Non-pigmented ciliary epithelial cell (primary cell): ENCODE measurements at places on chromosomes 5 and 9.

GRCh38 chr9:95506678-95507463 lies 9.9 kb downstream of the PTCH1 start:
- DNase-seq, result no peak

DNA sequence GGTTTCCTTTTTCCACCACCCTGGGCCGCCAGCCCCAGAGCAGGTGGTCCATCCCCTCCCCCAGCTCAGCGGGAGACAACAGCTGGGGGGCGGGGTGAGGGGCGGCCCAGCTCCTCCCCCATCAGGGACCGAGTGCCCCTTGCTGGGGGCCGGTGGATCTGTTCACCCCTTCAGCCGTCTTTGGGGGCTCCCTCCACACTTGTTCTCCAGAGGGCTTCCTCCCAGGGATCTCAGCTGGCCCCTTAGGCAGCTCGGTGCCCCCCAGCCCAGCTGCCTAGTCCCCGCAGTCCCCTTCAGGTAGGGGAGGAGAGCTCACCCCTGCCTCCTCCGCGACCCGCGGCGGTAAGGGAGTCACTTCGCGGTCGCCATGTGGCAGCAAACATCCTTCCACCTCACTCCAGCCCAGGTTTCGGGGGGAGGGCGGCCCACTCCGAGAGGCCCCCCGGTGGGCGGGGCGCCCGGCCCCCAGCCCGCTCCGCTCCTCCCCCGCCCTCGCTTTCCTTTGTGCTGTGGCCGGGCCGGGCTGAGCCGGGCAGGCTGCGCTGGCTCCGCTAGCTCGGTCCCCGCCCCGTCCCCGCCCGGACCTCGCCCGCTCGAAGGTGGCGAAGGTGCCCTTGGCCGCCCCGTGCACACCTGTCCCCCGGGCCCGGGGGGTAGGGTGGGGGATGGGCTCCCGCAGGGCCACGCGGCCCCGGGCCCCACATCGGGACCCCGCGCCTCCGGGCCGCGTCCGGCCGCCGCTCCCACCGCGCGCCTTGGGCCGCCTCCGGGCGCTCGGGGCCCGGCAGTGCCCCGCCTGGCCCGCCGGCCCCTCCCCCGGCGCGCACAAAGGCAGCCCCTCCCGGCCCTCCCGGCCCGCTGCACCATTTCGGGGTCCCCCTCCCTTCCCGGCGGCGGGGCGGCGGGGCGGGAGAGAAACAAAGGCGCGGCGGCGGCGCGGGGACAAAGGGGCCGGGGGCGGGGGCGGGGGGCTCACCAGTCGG lies 683 bp downstream of the DBN1 start:
- no peak for DNase-seq

DNA sequence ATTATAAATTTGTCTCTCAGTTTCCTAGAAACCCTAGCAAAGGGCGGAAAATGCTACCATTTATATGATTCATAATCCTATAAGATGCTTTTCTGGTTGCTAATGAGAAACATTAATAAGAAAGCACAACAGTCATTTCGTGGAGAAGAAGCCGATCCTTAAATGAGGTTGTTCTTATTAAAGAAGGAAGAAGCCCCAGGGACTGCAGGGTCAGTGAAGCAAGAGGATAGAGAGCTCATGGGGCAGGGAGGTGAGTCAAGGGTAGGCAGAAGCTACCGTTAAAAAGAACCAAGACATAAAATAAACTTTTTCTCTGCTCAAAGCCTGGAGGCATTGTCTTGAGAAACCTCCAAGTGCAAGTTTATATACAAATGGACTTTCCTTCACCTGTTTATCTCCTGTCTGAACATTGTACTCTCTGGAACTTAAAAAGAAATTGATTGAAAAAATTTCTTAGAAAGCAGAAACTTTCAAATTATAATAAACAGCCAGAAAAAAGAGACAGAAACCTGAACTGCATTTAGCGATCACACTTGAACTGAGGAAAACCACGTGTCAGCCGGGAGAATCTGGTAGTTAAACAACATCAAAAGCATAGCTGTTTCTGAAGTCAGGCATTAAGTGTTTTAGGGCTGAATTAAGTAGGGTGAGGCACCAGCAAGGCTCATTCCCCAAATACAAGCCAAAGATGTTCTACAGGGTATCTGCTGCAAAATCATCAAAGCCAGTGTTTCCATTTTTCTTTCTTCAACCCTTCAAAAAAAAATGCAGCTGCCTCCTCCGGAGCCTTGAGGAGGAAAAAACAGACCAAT lies 21.9 kb downstream of the HTR4 start:
- DNase-seq, result no peak

- DNase-seq, result no peak
These were observed 60.2 kb upstream of the TRIO start for GRCh38 chr5:14082973-14083372.

GRCh38 chr5:139669662-139670368 lies 21.7 kb downstream of the CXXC5 start:
- no peak for DNase-seq

GRCh38 chr9:134089972-134090371 lies 22.1 kb upstream of the BRD3 start:
- DNase-seq, result no peak

DNA sequence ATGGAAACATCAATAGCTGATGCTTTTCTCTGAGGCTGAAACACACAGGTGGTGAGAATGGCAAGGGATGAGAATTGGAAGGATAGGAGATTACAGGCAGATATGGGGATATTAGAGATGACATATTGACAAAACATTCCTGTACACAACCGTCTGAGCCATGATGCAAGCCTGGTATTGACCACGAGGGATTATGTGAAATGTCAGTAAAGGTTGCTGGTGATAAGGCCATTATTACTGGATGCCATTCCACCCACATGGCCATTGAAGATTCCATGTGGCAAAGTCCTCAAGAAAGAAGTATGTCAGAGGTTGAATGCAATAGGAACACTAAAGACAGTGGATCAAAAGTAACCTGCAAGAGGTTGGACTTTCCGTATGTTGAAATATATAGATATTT lies 15.7 kb downstream of the GRAMD2B start:
- DNase-seq, result no peak

DNA sequence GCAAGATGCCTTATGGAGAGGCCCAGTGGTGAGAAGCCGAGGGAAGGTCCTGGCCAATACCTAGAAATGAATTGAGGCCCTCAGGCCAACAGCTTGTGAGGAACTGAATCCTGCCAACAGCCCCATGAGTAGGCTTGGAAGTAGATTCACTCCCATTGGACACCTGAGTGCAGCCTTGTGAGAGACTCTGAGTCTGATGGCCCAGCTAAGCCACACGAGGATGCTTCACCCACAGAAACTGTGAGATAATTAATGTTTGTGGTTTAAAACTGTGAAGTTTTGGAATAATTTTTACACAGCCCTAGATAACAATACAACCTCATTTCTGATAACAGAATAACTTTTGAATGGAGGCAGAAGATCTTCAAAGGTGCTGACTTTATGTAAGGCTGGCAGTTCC lies 65.9 kb upstream of the DAP start:
- DNase-seq, result no peak

- no peak for DNase-seq
These were observed 21.0 kb downstream of the LARP1 start for GRCh38 chr5:154776167-154776566.

GRCh38 chr5:76326577-76327302 lies 76.3 kb upstream of the IQGAP2 start:
- no peak for DNase-seq

DNA sequence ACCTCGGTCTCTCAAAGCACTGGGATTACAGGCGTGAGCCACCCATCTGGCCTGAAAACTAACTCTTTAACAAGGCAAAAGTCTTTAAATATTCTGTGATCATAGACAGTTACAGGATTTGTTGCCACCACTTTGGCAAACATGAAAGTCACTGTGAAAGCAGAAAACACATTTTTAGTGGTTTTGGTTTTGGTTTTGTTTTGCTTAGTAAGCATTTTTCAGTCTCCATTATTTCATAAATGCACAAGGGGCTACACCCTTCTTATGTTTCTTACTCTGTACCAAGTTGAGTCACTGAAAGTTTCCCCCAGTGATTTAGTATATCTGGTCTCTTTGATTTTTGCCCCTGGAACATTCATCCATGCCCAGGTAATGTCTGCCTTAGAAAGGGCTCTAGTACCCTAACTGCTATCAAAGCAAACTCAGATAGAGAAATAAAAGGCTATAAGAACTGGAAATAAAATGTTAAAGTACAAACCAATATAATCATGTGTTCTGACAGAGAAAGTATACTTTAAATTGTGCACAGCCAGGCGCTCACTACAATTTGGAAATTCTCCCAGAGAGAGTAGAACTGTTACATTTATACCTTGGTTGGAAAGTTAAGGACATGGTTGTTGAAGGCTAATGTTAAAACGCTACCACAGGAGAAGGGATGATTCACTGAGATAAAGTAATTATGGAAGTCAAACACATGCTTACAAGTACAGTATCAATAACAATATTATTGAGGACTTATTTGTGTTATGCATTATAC lies 1022.5 kb upstream of the DMAC1 start:
- no peak for DNase-seq

DNA sequence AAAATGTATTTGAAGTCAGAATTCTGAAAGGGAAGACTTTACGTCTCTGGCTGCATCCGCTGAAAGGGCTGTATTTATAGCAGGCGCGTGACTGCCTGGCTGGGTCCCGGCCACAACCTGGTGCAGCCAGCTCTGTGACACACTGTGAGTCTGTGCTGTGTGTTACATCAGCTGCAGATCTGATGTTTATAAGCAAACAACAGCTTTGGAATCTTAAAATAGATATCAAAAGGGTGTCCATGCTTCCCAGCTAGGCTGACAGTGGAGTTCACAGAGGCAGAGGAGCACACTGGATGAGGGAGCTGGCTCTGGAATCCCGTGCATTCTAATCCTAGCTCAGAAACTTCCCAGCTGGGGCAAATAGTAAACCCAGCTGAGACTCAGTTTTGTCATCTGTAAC lies 433.4 kb upstream of the BRINP1 start:
- DNase-seq, result no peak

- DNase-seq, result no peak
These were observed 66.9 kb downstream of the PSMB7 start for GRCh38 chr9:124348363-124348762.

DNA sequence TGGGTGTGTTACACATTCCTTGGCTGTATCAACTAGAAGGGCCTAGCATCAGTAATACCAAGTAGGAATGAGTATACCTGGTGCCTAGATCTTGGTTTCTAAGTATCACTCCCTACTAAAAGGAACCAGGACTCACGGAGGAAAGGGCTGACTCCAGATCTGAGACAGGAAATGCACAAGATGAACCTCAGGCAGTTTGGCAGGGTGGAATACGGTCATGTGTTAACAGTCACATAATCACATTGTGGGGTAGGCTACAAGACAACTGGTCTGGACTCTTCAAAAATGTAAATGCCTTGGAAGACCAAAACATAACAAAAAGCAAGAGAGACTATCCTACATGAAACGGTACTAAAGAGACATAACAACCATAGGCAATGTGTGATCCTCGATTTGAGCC lies 158.8 kb downstream of the CRB2 start:
- no peak for DNase-seq

DNA sequence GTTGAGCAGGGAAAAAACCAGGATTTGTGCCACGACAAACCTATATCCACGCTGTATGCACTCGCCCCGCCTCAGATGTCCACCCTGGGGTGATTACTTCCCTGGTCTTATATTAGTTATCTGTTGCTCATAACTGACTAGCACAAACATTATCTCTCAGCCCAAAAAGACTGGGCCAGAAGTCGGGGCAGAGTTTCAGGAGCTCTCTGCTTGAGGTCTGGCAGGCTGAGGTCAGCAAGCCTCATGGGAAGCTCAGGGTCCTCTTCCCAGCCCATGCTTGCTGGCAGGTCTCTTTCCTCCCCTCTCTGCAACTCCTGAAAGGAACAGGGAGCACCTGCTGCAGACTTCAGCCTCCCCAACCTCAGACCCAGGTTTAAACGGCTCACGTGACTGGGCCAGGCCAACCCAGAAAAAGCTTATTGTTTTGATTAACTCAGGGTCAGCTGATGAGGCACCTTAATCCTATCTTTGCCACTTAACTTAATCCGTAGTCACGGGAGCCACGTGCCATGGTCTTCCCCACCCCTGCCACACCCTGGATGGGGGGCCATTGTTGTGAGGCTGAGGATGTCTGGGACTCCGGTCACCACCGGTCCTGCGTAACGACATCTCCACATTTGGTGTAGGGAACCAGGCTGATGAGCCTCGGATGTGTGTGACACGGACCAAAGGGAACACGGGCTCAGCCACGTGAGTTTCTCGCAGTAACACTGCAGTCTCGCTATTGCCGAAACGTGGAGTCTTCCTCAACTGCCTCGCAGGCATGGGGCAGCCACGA lies 123.7 kb upstream of the IRX4 start:
- no peak for DNase-seq

GRCh38 chr9:92359394-92359995 lies 33.7 kb downstream of the CENPP start:
- no peak for DNase-seq

GRCh38 chr5:135399794-135400542 lies 937 bp upstream of the MACROH2A1 start:
- DNase-seq, result no peak

- no peak for DNase-seq
These were observed 52.1 kb downstream of the TSSK1B start for GRCh38 chr5:113382731-113383130.

DNA sequence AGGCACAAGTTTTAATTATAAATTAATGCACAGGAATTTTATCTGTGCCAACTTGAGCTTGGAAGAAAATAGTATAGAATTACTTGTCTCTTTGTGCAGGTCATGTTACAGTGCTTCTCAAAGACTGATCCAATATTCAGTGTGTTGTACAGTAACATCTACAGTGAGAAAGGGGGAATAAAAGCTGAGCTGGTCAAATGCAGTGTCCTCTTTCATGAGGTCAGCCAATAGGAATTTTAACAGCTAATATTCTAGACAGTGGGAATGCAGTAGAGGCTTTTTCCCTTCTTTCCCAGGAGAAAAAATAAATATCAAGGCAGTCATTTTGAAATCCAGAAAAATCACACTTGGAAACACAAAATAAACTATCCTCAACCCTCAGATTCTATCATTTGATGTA lies 95.7 kb upstream of the ITGA1 start:
- DNase-seq, result no peak

DNA sequence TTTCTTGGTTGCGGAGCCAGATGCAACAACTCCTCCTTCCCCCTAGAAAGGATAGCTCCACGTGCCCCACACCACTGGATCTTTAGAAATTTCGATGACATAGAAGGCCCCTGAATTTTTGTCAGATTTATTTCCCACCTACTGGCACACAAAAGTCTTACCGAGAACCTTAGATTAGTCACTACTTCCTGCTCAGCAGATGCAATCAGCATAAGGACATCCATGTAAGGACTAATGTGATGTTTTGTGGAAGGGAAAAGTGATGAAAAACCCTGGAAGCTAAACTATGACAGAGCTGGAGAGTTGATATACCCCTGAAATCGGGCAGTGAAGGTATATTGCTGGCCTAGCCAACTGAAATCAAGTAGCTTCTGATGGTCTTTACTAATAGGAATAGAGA lies 125.5 kb upstream of the NFIL3 start:
- no peak for DNase-seq

- no peak for DNase-seq
These were observed 22.6 kb downstream of the DBH start for GRCh38 chr9:133658442-133659431.

GRCh38 chr5:127056896-127057295 lies 16.4 kb downstream of the C5orf63 start:
- DNase-seq, result no peak

- DNase-seq, result no peak
These were observed 269.8 kb upstream of the CDH9 start for GRCh38 chr5:27308153-27308552.
